Fibroblast of skin of abdomen (primary cell): ENCODE measurements at places on chromosomes 2 and 18.

GRCh38 chr2:20626698-20627513, 24.0 kb downstream of the HS1BP3 start:
- no peak for DNase-seq

DNA sequence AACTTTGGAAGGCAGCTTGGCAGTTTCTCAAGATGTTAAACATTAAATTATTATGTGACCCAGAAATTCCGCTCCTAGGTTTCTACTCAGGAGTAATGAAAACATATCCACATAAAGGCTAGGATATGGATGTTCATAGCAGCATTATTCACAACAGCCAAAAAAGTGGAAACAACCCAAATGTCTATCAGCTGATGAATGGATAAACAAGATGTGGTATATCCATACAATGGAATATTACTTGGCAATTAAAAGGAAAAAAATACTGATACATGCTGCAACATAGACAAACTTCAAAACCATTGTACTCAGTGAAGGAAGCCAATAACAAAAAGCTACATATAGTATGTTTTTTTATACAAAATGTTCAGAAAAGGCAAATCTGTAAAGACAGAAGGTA, 12.4 kb upstream of the FAM228A start:
- no peak for DNase-seq

DNA sequence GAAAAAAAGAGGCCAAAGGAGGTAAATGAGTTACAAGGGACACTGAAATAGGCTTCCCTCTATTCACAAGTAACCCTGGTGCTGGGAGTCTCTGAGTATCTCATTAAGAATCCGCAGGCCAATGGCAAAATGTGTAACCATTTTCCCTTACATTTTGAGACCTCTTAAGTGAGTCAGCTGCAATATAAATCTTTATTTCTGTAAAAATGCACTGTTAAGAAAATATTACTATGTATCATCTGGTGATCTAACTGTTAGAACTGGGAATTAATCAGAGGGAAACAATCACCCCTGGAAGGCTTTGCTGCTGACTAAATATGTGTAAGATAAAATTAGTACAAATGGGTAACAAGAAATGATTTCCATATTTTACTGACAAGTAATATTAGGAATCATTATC, 483.1 kb upstream of the CHST9 start:
- DNase-seq, result peak; percentile 75

DNA sequence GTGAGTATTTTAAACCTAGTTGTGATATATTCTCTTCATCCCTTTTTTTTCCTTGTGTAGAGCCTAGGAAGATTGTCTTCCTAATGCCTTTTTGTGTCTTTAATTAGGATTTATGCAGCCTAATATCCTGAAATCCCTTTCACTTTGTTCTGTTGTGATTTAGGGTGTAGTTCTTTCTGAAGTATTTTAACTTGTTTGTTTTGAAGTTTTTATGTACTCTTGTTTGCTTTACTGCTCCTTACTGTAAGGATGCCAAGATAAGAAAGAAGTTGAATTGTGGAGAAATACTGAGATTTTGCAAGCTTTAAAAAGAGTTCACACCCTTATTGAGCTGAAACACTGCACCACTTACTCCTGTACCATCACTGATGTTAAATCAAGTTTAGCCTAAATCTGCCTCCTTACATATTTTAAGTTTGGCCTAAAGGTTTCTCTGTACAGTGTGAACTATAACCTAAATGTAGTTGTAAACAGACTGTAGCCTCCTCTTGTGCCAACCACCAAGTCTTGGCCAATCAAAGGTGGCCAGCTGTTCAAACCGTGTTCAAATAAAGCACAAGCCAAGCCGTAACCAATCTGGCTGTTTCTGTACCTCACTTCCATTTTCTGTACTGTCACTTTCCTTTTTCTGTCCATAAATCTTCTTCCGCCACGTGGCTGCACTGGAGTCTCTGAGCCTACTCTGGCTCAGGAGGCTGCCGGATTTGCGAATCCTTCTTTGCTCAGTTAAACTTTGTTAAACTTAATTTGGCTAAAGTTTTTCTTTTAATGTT, 17.7 kb upstream of the ACOXL start:
- DNase-seq, result no peak

DNA sequence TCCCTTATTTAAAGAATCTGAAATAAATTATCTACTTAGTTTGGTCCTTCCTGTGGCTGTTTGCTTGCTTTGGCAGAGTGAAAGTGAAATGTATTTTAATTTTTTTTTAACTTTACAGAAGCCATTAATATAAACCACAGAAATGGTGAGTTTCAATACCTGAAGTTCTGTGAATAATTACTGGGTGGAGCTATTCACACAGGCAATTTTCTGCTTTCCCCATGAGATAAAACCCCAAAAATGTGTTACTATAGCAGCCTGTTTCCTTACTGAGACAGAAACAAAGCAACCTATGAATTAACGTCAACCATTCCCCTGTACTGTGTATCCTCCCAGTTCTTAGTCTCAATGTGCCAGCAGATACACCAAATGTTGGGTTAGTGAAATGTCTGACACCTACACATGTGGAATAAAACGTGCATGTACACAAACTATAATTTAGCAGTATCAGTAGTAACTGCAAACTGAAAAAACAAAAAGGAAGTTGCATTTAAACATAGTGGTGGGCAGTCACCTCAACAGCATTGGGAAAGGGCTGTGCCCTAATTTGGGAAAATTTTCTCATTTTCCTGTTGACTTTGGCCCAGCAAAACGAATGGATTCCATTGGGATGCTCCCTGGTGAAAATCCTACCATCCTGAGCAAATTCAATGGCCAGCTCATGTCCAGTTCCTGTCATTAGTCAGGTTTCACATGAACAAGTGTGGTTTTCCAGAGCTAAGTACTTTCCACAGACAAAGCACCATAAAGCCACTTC, 73.1 kb upstream of the RMDN2 start:
- peak; percentile 51 for DNase-seq

DNA sequence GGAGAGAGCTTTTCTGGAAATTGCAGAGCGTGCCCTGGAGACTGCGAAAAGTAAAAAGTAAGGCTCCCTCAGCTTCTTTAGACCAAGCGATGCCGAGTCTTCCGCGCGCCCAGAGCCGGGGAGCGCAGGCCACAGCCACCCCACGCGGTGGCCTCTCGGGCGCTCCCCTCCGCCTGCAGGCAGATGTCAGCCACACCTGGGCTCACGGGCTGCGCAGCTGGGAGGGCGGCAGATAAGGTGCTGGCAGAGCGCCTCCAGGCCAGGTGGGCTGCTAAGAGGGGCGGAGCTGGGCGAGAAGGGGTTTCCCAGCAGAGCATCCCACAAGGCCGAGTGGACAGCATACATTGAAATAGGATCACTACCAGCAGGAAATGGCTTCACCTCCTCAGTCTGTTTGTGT, 81.7 kb downstream of the ARHGEF4 start:
- no peak for DNase-seq

GRCh38 chr18:60812921-60813320, 440.3 kb upstream of the MC4R start:
- peak; percentile 4 for DNase-seq

- DNase-seq, result peak; percentile 91
Observed at GRCh38 chr2:71101656-71102055, 28.4 kb downstream of the MCEE start.

DNA sequence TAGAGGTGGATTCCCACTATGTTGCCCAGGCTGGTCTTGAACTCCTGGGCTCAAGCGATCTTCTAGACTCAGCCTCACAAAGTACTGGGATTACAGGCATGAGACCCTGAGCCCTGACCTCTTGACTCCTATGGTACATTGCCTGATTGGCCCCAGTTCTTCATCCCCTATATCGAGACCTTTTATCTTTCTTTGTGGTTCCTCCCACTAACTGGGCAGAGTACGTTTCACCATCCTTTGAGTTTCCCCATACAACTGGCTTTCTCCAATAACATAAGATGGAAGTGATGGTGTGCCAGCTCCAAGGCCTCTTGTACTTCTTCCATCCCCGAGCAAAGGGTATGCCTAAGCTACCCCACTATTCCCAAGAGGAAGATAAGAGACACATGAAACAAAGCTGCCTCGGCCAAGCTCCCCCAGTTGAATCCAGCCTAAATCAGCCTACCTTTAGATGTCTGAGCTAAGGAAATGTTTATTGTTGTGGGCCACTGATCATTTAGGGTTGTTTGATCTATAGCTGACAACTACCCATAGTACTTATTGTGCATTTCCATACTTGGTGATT, 8.3 kb upstream of the TMEM247 start:
- DNase-seq, result no peak

DNA sequence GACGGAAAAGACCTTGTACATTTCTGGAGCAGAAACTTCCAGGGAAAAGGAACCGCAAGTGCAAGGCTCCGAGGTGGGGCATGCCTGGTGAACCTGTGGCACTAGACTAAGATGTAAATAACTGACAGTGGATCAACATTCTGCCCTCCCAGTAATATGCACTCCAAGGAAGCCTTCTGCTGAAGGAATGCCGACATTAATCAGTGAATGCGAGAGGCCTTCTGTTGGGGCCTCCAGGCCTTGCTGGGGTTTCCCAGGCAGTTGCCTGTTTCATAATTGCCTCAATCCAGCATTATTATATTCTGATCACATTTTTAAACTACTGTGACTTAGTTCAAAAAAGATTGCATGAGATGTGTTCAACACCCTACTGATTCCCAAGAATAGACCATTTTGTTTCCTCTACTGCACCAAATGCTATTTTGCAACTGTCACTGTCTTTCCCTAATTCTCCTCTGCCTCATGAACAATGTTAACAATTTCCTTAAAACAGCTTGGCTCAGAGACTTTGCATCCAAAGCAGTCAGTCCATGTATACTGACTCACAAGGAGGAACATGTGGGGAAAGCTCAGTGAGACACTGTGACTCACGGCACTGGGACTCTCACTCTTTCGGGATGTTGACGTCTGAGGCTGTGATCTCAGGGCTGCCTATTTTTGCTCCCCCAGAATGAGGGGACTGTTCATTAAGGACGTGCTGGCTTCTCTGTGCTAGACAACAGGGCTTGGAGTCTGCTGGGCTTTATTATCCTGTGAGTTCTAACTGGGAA, 10.5 kb upstream of the DSG2 start:
- DNase-seq, result peak; percentile 90

GRCh38 chr2:134745023-134745422, 26.2 kb upstream of the TMEM163 start:
- no peak for DNase-seq
